ENCODE measurements at places on chromosomes 12 and 14.

DNA sequence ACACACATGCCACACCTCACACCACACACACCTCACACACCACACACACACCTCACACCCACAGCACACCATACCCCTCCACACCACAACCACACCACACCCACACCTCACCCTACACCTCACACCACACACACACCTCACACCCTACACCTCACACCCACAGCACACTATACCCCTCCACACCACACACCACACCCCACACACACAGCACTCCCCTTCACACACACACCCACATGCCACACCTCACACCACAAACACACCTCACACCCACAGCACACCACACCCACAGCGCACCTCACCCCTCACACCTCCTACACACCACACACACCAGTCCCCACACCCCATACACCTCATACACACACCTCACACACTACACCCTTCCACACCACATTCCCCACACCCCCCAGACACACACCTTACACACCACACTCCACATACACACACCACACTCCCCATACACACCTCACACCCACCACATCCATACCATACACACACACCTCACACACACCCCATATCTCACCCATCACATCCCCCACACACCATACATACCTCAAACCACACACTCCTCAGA is 80.0 kb downstream of the ACTN1 start:
- no peak for DNase-seq

GRCh38 chr12:110733089-110733715 is 9.5 kb downstream of the PPP1CC start:
- no peak for DNase-seq

DNA sequence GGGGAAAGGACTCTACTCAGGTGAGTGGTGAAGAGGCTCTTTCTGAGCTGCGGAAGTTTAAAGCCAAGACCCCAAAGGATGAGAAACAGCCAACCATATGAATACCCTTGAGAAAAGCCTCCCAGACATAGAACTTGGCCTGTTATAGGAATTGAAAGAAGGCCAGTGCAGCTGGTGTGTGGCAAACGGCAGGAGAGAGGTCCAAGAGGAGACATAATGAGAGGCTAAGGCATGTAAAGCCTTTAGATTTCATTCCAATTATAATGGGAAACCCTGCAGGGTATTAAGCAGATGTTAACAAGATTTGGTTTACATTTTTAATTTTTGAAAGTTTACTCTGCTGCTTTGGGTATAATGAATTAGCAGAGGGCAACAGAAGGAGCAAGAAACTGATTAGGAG is 552.1 kb upstream of the FBXO33 start:
- no peak for DNase-seq

DNA sequence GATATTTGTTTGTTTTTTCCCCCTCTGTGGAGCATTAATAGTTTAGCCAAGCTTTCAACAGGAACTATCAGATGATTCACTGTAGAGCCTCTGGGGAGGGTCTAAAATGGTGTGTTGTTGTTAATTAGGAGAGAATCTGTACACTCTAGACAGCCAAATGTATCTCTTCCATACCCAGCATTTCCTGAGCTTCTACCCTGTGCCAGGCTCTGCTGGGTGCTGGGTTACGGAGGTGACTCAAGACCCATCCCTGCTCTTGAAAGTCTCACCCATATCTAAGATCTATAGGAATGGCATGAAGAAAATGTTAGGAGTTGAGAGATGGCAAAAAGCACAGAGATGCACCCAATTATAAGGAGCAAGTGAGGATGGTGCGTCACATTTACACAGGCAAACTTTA is 245.8 kb downstream of the C12orf75 start:
- no peak for DNase-seq

DNA sequence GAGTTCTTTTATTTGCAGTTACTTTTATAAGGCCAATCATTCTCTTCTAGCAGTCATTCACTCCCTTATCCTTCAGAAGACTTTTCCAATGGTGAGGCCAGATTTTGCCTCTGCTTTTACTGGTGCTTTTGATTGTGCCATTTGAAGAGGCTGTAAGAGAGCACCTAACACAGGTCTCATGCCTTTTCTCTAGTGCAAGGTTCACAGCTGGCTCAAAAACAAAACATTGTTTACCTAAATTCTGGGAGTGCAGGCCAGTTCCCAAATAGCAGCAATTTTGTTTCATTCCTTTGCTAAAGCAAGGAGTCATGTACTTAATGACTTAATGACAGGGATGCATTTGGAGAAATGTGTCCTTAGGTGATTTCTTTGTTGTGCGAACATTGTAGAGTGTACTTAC is 192.0 kb downstream of the SYT10 start:
- DNase-seq: no peak

DNA sequence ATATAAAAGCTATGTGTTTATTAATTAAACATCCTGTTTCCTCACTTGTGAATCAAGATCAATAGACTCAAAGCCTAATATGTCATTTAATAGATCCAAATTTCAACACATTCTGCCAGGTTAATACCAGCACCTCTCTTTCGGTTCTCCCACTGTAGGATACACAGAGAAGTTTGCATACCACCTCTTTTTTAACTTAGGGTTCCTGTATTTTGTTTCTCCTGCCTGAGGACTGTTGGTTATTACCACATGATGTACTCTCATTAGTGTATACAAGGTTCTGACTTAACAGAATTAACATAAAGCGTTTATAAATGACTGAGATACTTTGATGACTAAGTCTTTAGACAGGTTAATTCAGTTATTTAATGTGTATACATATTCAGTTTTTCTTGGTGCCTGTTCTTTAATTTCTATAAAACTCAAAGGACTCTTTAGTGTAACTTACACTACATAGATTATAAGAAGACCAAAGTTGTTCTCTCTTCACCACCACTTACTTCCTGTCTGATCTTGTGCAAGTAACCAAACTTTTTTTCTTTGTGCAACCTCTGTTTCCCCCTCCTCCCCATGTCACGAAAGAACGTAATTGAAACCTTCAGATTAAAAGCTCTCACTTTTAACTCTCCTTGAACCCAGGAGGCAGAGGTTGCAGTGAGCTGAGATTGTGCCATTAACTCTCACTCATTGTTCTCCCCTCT is 89.8 kb upstream of the DNM1L start:
- DNase-seq: no peak

GRCh38 chr12:29167988-29168387 is 18.9 kb downstream of the FAR2 start:
- DNase-seq: no peak

DNA sequence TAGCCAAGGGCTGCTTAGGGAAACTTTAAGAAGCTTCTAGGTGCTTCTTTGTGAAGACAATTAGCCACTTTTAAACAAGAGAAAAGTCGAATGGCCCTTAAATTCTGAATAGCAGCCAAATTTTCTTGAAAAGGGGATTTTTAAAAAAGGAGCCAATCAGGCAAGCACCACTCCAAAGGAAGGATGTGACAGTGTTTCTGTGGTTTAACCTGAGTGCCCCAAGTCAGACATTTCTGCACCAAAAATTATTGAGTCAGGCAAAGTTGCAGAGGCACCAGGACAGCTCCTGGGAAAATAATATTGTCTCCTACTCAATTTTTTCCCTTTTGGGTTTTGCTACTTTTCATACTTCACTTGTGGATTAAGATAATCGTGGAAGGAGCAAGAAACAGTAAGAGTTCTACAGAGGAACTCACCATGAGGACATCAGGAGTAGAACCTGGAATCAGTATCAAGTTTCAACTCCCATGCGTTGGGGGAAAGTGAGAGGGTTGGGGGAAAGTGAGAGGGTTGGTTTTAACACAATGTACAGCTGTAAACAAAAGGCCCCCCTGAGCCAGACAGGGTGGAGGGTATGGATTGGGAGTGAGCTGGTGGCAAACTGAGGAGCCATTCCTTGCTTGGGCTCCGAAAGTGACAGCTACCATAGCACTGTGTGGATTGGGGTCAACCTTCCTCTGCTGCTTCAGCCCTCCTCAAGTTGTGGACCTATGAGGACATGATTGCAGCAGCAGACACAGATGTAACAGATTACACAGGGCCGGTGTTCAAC is 90.8 kb downstream of the SLC38A1 start:
- DNase-seq: no peak

GRCh38 chr14:38901791-38902190 is 201.2 kb downstream of the SEC23A start:
- no peak for DNase-seq

DNA sequence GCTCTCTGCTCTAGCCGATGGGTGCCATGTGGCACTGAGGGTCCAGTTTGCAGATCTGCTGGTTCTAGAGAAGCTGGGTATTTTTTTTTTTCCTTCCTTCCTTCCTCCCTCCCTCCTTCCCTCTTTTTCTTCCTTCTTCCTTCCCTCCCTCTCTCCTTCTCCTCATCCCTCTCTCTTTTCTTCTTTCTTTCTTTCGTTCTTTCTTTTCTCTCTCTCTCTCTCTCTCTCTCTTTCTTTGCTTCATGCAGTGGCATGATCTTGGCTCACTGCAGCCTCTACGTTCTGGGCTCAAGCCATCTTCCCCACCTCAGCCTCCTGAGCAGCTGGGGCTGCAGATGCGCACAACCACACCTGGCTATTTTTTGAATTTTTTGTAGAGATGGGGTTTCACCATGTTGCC is 2.7 kb upstream of the BCL7A start:
- no peak for DNase-seq

- DNase-seq: no peak
Observed at GRCh38 chr12:39935275-39935674, 170.6 kb downstream of the SLC2A13 start.

DNA sequence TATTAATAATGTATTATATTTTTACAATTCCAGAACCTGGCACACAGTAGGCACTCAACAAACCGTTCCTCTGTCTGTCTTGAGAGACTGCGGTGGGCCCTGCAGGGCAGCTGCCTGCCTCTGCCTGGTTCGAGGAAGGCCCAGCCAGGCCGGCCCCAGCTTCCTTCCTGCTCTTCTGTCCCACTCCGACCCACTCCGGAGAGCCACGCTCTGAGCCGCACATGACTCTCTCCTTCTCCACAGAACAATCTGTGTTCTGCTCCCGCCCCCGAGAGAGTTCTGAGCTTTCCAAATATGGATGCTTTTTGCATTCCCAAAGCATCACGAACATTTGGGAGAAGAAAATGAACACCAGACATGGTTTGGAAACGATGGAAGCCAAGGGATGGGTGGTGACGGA is 57.3 kb downstream of the TTC7B start:
- DNase-seq: peak; percentile 69

DNA sequence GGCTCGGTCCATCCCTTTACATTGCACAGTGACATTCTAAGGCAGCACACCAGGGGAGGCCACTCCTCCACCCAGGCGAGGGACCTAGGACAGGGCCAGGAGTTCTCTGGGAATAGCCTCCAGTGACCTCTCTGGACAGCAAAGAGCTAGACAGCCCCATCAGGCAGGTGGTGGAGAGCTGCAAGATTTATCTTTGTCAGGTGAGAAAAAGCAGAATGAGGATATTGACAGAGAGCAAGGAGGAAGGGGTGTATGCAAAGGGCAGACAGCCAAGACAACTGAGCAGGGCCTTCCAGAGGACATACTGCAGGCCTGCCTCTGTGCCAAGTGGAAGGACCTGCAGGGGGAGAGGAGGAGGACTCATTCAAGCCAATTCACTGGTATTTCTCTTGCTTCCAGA is 112.4 kb upstream of the MAX start:
- no peak for DNase-seq

GRCh38 chr12:54294152-54294952 is 6.5 kb downstream of the NFE2 start:
- DNase-seq: peak; percentile 80

- no peak for DNase-seq
Observed at GRCh38 chr12:59484575-59484974, 111.3 kb upstream of the SLC16A7 start.

- no peak for DNase-seq
Observed at GRCh38 chr12:68794653-68795251, 13.2 kb upstream of the MDM2 start.

- peak; percentile 95 for DNase-seq
Observed at GRCh38 chr12:56078931-56079722, 838 bp upstream of the ERBB3 start.

DNA sequence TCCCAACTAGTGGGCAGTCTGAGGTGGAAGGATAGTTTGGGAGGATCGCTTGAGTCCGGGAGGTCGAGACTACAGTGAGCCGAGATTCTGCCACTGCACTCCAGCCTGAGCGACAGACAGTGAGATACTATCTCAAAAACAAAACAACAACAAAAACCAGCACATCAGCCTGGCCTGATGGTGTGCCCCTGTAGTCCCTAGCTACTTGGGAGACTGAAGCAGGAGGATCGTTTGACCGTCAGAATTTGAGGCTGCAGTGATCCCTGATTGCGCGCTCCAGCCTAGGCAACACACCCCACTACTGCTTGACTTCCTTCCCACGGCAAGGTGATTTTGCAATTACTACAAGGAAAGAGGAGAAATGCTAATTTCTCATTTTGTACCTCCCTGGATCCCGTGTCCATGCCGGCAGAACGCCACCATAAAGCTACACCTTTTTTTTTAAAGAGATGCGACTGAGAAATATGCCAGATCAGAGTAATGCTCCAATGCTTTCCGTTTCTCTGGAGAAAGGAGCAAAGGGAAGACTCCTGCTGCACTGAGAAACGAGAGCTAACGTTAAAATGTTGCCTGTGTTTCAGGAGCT is 672 bp upstream of the SCFD1 start:
- DNase-seq: peak; percentile 47

DNA sequence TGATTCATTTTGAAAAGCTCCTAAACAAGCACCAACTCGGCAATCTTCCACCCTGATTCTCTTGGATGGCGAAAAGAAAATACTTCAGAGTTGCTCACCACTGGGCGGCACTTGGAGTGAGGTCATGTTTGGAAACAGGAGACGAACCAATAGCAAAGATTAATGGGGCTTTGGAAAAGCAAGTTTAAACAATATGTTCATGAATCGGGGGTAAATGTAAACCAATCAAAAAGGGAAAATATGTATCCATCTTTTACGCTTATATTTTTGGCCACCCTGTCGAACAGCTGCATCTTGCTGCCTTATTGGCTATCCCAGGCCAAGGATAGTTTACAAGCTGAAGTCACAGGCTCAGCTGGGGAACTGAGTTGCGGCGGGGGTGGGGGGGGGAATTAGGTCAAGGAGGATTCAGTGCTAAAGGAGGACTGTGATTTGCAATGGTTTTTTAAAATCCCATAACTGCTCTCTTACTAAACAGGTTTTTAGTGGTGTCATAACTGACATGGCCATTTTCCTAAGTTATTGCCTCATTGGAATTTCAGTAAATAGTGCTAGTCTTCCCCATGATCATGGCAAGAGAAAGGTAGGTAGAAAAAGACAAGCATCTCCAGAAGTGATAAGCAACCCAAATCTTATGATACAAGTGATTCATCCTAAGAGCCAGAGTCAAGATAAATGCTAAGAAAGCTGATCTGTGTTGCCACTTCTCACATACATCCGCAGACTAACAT is 210.6 kb downstream of the PHLDA1 start:
- DNase-seq: no peak
